ENCODE measurements at places on chromosomes 7 and 10.

DNA sequence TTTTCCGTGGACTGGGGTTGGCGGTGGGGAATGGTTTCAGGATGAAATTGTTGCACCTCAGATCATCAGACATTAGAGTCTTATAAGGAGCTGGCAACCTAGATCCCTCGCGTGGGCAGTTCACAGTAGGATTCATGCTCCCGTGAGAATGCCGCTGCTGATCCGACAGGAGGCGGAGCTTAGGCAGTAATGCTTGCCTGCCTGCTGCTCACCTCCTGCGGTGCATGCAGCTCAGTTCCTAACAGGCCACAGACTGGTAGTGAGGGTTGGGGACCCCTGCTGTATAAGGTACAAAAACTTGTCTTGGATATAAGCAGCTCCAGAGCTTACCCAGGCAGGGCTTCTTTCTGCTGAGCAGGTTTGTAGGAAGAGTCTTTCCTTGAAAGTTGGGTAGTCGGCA lies 53.9 kb downstream of the SHH start:
- no peak for DNase-seq

DNA sequence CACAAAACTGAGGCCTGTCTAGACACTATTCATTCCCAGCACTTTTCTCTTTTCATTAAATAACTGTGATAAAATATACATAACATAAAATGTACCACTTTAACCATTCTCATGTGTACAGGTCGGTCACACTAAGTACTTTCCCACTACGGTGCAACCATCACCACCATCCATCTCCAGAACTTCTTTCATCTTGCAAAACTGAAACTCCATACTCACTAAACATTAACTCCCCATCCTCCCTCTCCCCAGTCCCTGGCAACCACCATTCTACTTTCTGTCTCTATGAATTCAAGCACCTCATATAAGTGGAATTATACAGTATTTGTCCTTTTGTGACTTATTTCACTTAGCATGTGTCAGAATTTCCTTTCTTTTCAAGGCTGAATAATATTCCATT lies 53.0 kb downstream of the ARHGAP12 start:
- DNase-seq = no peak

GRCh38 chr10:120076996-120077706 lies 184.6 kb downstream of the SEC23IP start:
- DNase-seq = peak; percentile 43

DNA sequence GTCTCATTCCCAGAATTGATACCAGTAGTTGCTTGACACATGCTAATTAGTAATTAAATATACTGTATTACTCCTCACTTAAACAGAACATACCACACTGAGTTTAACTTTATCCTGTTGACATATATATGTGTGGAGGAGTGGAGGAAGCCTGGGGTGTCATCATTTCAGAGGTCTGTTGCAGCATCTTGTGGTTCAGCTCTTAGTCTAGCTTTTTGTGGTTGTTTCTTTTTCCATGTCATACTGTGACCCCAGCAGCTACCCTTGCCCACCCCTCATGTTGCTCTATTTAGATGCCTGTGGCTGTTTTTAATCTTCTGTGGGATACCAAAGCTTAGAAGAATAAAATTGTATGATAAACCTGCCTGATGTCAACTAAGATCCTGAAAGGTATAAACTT lies 875.4 kb downstream of the LRMDA start:
- DNase-seq = no peak

DNA sequence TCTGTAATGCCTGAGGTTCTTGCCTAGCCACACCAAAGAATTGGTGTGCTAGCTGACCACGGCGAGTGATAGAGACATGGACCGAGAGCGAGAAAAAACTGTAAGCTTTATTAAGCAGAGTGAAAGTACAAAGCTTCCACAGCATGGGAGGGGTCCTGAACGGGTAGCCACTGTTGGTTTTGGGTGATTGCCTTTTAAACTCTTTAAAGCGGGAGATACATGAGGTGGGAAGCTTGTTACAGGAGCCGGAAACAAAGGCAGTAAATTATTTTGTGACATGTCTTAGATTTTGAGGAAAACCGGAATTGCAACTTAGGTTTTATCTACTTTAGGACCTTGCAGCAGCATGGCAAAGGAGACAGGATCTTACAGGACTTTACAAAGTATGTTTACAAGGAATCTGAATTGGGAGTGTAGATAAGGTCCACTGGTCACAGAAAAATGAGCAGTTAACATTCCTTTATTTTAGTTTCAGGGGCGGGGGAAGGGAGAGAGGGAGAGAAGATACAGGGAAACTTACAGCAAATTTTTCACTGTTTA lies 252.7 kb upstream of the MBL2 start:
- DNase-seq = peak; percentile 39
